Sciatic nerve (tissue), 2 donors: ENCODE measurements at places on chromosomes 11 and 22. TPM values are rescaled to one million over a fixed set of nuclear protein-coding genes. Genes with fewer than 3 reads are reported as not detected.

The UCP3 gene
- 2.6 TPM for total RNA-seq

The BARX2 gene
- not detected for total RNA-seq

The OR5P2 gene
- not detected for total RNA-seq

The PRODH gene
- 23.5 TPM for total RNA-seq

The CTSW gene
- 2.5 TPM for total RNA-seq

- DNase-seq: no peak
Measured at GRCh38 chr22:47304191-47304831, 541.9 kb downstream of the TBC1D22A start.

DNA sequence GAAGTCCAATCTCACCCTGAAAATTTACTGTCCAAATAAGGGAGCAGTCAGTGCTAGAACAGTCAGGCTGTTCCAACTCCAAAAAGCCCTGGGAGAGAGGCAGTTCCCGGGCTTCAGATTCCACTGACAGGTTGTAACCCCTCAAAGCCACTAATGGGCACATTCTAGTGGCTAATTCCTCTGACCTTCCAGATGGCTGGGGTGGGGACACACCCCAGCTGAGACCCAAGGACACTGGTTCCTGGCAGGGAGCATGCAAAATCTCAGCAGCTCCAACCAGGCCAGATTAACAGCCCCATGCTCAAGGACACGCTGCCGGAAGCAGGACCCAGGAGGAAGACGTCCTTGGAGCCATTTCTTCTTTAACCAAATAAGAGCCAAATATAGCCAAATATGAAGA lies 92.7 kb downstream of the RPL27A start:
- no peak for DNase-seq

- DNase-seq: no peak
Measured at GRCh38 chr22:36129486-36130388, 30.8 kb downstream of the APOL3 start.

DNA sequence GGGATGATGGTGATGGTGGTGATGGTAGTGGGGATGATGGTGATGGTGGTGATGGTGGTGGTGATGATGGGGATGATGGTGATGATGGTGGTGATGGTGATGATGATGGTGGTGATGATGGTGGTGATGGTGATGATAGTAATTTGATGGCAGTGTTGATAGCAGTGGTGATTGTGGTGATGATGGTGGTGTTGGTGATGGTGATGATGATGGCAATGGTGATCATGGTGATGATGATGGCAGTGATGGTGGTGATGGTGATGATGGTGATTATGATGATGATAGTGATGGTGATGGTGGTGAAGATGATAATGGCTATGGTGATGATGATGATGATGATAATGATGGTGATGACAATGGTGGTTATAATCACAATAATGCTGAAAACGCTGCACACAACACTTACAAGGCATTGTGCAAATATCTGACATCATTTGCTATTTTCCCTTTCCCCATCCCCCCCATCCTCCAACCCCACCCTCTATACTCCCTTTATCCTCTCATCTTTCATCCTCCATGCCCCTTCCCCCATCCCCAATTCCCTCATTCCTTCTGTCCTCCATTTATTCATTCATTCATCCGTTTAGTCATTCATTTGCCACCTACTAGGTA lies 230.1 kb downstream of the BRD1 start:
- DNase-seq: no peak

DNA sequence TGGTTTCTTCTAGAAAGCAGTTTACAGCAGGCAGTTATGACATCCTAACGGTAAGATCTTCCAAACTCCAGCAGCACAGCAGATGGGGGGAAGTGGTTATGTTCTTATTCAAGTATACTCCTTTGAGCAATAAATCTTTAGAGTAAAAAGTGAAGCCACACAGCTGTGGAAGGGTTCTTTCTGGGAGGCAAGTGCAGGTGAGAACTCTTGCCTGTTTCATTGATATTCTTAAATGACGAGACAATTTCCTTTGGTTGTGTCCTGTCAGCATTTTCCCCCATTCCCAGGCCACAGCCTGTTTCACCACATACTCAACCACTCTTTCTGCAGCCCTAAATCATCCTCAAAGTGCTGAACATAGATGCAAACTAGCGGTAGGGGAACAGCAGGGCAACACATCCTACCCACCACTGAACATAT lies 207.3 kb upstream of the MTNR1B start:
- no peak for DNase-seq

DNA sequence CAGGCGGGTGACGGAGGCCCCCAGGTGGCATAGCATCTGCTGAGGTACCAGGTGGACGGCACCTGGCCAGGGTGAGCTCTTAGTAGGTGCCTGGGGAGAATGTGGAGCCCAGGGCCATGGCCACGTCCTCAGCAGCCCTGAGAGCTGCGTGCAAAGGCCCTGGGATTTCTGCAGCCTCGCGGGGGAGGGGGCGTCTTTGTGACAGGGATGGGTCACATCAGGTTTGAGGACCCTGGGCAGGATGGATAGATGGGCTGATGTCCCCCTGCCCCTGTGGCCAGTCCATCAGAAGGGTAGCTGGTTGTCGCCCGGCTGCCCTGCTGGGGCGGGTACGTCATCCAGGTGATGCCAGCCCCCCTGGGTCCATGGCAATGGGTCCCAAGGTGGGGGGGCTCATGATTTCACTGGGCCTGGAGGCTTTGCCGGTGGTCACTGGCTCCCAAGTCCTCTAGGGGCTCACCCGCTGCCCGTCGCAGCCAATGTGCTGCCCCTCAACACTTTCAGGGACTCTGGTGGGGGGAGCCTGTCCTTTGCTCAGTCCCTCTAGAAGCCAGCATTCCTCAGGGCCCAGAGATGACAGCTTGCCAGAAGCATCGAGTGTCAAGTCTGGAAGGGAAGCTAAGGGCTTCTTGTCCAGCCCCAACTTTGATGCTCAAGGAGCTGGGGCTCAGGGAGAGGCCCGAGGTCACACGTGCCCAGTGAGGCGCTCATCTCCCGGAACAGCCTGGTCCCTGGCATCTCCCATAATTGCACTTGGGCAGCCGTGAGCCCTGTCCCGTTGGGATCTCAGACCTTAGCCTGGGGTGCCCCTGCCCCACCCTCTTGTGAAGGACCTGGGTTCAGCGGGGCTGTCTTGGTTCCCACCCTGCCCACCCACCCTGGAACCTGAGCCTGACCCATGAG lies 777 bp downstream of the TBX10 start:
- DNase-seq: no peak

- no peak for DNase-seq
Measured at GRCh38 chr11:68468217-68468828, 7.8 kb downstream of the PPP6R3 start.

GRCh38 chr11:131987703-131988102 lies 617.3 kb downstream of the NTM start:
- DNase-seq: no peak

DNA sequence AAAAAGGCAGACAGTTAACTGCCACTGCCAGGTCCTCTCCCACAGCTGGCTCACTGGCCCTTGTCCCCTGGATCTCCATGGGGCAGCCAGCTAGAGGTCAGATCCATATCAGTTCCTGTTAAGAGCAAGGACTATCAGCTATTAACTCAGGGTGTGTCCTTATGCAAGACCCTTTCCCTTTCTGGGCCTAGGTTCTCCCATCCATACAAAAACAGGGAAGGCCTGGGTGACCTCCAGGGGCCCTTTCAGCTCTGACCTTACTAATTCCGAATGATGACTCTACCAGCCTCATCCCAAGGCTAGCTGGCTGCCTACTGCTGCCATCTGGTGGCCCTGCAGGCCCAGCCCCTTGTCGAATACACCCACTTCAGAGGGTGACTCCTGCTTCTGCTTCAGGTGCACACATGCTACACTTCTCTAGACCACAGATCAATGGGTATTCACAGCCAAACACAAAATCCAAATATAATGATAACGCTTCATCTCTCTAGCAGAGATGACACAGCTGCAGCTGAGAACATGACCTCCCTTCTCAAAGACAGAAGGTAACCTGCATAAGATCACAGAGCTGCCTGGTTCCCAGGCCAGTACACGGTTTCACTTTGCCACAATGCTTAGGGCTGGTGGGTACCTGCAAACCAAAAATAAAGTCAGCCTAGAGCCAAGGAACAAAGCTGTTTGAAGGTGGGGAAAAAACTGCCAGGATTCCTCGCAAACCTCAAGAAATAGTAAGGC lies 34.1 kb downstream of the SERGEF start:
- peak; percentile 62 for DNase-seq

GRCh38 chr11:18222814-18223421 lies 13.7 kb downstream of the SAA4 start:
- no peak for DNase-seq

DNA sequence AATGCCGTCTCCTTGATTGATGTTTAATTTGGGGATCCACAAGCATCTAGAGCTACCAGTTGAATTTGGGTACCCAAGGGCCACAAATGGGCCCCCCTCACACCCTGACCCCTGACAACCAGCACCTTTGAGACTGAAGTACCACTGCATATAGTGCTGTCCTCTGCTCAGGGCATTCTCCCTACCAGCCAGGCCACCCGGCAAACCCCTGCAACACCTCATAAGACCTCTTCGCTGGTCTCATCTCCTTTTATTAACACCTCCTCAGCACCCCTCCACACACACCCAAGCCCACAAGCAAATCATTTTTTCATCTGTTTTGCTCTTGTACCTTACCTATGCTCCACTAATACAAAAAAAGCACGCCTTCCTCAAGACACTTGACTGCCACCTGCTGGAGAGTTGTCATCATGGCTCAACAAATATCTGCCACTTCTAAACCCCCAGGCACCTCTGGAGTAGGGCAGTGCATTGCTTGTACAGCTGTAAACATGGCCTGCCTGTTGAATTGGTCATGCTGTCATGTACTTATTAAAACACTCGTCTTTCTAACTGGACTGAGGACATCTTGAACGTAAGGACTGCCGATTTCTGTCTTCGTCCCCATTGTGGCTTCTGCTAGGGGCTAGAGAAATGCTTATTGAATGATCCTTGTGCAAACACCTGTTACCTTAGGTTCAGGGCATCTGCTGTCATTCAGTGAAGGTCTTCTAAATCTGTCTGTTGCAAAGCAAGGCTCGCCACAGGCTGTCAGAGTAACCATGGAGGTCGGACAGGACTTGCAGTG lies 66.5 kb downstream of the BMAL1 start:
- DNase-seq: peak; percentile 85

DNA sequence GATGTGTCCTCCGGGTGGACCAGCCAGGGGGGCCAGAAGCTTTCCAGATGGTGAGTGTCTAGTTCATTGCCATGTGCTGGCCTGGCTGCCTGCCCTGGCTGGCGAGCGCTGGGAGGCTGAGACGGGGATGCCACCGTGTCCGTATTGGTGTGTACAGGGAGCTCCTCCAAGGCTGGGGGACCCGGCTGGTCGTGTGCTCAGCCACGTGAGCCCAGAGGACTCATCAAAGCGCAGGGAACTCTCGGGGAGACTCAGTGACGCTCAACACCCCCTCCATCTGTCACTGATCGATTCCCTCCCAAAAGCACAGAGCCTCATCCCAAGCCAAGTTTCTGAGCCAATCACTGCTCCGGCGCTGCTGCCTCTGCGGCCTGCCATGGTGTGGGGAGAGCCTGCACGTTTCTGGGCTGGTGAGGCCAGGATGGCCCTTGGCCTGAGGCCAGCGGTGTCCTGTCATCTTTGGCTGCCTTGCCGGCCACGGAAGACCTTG lies 423.7 kb downstream of the SHANK2 start:
- DNase-seq: no peak

- no peak for DNase-seq
Measured at GRCh38 chr11:18253233-18253632, 4.8 kb upstream of the SAA2 start.

DNA sequence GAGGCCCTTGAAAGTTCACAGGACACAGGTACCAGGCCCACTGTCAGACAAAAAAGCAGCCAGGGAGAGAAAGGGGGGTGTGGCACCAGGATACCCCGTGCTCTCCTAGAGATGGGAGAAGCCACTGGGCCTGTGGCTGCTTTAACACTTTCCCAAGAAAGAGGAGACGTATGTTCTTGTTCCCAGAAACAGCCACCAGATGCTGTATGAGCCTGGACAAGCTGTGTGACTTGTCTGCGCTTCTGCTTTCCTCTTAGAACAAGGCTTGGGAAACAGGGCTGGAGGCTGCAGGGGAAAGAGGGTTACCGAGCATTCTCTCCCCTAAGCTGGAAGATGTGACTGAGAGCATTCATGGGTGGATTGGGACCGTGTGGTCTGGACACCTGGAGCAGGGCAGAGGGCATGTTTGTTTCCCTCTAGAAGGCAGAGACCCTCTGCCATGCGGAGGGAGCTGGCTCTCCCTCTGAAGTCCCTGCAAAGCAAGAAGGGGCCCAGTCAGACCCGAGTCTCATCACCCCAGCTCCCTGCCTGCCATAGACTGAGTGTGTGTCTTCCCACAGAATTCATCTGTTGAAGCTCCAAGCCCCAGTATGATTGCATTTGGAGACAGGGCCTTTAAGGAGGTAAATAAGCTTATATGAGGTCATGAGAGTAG lies 74.1 kb downstream of the TRIM29 start:
- no peak for DNase-seq
